ENCODE measurements at places on chromosomes 3 and 15.

- DNase-seq: no peak
Observed at GRCh38 chr15:100196326-100197058, 145.3 kb downstream of the ADAMTS17 start.

DNA sequence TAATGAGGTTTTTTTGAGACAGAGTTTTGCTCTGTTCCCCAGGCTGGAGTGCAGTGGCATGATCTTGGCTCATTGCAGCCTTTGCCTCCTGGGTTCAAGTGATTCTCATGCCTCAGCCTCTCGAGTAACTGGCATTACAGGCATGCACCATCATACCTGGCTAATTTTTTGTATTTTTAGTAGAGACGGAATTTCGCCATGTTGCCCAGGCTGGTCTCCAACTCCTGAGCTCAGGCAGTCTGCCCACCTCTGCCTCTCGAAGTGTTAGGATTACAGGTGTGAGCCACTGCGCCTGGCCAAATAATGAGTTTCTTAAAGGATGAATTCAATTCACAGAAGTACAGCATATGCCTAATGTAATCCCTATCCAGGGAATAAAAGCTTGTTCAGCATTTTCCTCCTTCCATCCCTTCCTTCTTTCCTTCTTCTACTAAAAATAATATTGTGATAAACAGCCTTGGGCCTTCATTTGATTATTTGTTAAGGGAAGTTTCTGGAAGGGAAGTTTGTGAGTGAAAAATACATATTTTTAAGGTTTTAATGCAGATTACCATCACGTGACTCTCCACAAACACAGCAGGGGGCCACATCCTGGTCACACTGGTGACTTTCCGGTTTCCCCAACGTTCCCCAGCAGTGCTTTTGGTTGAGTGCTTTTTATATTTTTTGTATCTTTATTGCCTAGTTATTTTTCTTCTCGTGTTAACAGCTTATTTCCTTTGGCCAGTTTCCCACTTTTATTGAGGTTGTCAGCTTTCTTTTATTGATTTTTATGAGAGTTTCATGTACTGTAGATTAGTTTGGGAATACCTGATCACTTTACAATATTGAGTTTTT lies 116.8 kb downstream of the USP13 start:
- DNase-seq: no peak

GRCh38 chr15:66748708-66749035 lies 46.6 kb downstream of the SMAD6 start:
- DNase-seq: no peak

DNA sequence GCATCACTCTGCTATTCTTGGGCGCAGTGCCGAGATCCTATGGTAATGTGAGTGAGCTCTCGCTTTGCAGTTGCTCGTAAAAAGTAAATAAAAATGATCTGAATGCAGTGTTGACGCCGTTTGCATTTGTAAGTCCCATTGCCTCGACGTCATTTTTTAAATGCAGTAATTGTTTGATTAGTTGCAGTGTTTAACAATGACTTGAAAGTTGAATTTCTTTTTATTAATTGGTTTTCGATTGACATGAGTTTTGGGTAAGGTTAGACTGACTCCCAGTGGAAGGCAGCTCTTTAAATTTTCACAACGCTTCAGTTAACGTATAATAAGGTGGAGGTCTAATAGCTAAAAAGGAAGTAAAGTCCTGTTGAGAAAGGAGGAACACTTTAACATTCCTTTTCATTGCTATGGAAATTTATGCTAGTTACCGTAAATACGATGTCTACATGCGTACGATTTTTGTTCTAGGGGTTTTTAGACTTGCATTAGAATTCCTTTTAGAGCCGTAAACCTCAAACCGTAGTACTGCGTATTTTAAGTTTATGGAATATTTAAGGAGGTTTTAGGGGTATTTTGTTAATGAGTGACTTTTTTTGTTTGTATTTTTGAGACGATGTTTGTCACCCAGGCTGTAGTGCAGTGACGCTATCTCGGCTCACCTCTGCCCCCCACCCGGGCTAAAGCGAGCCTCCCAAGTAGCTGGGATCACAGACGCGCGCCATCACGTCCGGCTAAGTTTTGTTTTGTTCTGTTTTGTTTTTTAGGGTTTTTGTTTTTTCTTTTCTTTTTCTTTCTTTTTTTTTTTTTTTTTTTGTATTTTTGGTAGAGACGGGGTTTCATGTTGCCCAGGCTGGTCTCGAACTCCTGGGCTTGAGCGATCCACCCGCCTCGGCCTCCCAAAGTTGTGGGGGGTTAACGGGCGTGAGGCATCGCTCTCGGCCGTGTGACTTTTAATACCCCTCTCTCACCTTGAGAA lies 1.4 kb downstream of the MORF4L1 start:
- no peak for DNase-seq

DNA sequence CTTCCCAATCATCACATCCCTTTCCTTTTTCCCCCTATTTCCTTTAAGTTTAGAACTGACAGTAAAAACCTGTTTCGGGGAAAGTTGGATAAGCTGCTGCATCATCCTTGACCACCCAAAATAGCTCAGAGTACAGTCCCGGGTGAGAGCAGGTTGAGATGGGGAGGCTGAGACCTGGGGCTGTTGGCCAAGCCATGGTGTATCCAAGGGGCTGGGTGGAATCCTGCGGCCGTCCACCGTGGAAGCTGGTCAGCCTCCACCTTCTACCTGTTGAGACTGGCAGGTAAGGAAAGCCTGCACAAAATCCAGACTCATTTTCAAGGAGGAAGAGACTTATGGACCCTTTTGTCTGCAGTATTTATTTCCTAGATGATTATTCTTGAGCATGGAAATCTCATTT lies 128.2 kb upstream of the PLXNA1 start:
- DNase-seq: no peak

GRCh38 chr15:84645496-84645895 lies 8.6 kb downstream of the WDR73 start:
- DNase-seq: no peak

- DNase-seq: no peak
Observed at GRCh38 chr15:57227899-57228298, 148.4 kb upstream of the CGNL1 start.

- no peak for DNase-seq
Observed at GRCh38 chr3:42670670-42671069, 14.7 kb upstream of the KLHL40 start.

- no peak for DNase-seq
Observed at GRCh38 chr3:197050511-197050910, 20.9 kb upstream of the MELTF start.

- DNase-seq: no peak
Observed at GRCh38 chr3:190369668-190370295, 18.2 kb upstream of the CLDN16 start.

- no peak for DNase-seq
Observed at GRCh38 chr3:101646726-101647125, 30.2 kb downstream of the ZBTB11 start.

GRCh38 chr3:31848911-31849310 lies 132.2 kb downstream of the OSBPL10 start:
- no peak for DNase-seq

GRCh38 chr3:186425788-186426730 lies 64.0 kb upstream of the DGKG start:
- peak; percentile 13 for DNase-seq

DNA sequence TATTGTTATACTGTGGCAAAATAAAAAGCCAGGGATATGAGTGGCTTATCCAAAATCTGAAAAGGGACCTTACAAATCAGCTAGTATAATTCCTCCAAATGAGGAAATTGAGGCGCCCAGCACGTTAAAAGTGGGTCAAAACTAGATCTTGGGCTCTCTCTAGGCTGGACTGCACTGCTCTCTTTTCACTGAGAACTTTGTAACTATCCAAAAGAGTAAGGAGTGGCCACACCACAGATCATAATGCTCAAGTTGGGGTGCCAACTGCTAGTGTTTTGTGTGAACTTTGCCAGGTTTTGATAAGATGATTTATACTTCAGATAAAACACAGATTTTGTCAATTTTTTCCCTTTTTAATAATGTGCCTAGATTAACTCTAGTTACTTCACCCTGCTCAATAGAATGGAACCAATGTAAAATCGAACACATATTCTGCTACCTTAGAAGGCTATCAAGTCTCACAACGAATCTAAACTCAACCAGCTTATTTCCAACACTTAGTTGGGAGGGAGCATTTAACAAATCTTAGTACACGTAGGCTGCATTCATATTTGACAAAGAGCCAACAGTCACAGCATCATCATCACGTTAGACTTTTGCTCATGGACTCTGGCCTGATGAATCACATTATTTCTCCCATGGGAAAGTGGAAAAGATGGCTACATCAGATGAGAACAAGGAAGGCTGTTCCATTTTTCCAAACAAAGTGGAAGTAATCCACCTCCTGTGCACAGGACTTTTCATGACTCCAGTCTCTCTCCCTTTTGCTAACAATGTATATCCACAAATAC lies 64.4 kb downstream of the ABI3BP start:
- DNase-seq: no peak
